Activated CD8-positive, alpha-beta memory T cell treated with anti-CD3 and anti-CD28 coated beads for 1 hour (primary cell): ENCODE measurements at places on chromosomes 12 and 14.

GRCh38 chr14:68239988-68240771 lies 420.6 kb downstream of the RAD51B start:
- DNase-seq, result no peak

- peak; percentile 61 for DNase-seq
Measured at GRCh38 chr12:55738123-55739024, 4.5 kb upstream of the GDF11 start.

DNA sequence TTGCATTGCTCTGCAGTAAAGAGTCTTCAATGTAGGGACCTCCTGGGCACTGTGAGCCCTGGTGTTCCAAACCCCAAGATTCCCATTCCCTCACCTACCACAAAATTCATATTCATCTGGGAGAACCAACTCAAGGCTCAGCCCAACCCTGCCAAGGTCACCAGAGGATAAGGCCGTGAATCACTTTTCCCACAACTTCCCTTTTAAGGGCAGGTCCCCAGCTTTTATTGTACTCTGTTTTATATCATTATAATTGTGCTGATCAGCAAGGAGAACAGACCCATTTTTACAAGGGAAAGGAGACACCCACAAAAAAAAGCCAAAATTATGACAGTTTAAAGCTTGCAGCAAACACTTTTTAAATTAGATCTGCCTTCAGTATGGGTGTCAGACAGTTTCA lies 363.0 kb upstream of the FKBP4 start:
- DNase-seq, result no peak

DNA sequence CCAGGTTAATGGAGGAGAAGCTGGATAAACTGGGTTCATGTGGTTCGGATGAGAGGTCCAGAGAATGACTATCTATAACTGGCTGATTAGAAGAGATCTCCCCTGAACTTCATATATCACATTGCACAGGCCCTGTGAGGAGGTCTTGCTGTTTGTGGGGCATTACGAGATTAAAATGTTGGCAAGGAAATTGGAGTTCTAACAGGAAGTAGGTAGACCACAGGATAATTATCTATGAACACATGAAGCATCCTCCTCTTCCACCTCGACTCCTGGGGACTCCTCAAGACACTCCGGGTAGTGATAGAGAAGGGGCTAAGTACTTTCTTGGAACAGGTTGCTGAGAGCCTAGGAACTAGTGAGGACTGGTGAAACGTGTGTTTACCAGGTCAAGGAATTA lies 418.8 kb downstream of the KCNH5 start:
- no peak for DNase-seq

DNA sequence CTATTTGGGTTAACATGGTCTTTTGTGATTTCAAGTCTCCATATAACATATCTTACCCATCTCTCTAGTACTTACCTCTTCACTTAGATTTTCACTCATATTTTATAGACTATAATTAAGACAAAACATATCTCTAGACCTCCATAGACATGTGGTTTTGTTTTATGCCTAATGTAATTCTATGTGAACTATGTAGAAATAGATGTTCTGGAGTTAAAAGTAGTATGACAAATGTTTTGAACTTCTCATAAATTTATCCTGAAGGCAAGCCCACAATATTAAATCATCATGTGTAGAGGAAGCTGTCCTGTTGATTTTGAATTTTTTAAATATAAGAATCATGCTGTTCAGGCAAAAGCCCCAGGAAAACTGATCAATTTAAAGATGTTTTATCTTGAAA lies 169.2 kb downstream of the SYT1 start:
- DNase-seq, result no peak

GRCh38 chr12:118334939-118335567 lies 37.7 kb downstream of the TAOK3 start:
- DNase-seq, result no peak

- no peak for DNase-seq
Measured at GRCh38 chr14:69288956-69289705, 29.2 kb downstream of the GALNT16 start.

- DNase-seq, result no peak
Measured at GRCh38 chr12:53572134-53572758, 53.9 kb downstream of the ATF7 start.

GRCh38 chr12:51980051-51980808 lies 26.5 kb upstream of the TAMALIN start:
- peak; percentile 46 for DNase-seq

GRCh38 chr12:47818467-47819137 lies 1.1 kb downstream of the HDAC7 start:
- no peak for DNase-seq

DNA sequence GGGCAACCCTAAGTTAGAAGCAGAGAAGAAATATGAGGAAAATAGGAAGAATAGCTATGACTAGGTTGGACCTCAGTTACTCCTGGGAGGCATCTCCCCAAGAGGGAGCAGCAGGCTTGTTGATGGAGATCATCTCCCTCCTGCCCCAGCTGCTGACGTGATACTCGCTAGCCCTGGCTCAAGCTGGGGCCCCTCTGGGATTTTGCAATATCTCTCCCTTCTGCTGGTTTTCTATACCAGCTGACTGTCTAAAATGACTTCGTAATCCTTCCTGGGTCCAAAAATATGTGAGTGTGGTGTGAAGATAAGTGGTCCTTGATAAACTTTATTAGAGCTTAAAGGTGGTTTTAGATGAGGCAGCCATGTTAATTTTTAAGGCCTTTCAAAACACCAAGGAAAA lies 4.5 kb upstream of the HECTD4 start:
- DNase-seq, result no peak

DNA sequence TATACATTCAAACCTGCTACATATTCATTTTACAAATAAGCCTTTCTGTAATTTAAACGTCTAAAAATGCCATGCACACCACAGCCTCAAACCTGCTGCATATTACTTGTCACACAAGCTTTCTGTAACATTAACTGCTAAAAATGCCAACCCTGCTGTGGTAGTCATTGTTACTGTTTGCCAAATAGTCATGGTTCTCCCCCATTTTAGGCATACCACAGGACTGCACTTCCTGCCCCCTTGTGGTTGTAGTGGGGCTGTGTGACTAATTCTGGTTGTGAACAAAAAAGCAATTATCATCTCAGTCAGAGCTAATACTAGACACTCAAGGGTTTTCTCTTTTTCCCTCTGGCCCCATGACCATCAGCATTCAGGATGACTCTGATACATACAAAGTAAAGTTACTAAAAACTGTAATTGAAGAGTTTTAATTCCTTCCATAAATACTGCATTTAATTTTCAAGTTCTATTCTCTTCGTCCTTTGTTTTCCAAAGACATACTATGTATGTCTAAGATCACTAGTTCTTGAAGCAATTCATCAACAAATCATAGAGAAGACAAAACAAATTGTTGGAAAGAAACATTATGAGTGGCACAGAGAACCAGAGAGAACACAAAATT lies 5.7 kb upstream of the SLC35F4 start:
- DNase-seq, result no peak

- DNase-seq, result no peak
Measured at GRCh38 chr14:31828946-31829868, 247.9 kb upstream of the ARHGAP5 start.

- no peak for DNase-seq
Measured at GRCh38 chr14:86955771-86956354, 1037.1 kb downstream of the GALC start.

GRCh38 chr12:121803861-121804416 lies at the start of gene SETD1B:
SETD1B (plus strand) TSS chr12:121804009; CDS start chr12:121804738, 729 bp downstream.
- no peak for DNase-seq

GRCh38 chr12:52226446-52226845 lies 6.6 kb upstream of the KRT7 start:
- no peak for DNase-seq

- DNase-seq, result no peak
Measured at GRCh38 chr12:20593611-20594010, 101.5 kb upstream of the SLCO1C1 start.

DNA sequence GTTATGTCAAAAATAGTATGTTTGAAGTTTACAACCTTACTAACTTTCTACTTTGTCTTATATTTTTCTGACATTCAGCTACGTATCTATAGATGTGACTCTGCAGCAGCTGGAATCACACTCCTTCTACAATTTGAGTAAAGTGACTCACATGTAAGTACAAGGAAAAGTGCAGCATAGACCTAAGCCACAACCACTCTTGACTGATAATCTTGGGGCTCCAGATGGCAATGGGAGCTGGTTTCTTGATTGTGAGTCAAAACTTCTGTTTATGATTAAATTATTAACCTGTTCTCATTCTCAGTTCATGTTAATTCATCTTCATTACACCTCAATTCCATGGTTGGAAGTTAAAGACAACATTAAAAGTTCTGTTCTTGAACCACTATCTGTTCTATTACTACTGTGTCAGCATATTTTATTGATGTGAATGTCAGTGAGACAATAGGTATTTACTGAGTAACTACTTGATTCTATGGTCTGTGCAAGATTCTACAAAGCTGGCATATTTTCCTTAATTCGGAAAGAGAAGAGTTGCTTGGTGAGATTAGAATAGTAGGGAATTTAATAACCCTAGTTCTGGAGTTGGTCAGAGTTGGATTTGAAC lies 112.9 kb downstream of the TSHR start:
- no peak for DNase-seq

DNA sequence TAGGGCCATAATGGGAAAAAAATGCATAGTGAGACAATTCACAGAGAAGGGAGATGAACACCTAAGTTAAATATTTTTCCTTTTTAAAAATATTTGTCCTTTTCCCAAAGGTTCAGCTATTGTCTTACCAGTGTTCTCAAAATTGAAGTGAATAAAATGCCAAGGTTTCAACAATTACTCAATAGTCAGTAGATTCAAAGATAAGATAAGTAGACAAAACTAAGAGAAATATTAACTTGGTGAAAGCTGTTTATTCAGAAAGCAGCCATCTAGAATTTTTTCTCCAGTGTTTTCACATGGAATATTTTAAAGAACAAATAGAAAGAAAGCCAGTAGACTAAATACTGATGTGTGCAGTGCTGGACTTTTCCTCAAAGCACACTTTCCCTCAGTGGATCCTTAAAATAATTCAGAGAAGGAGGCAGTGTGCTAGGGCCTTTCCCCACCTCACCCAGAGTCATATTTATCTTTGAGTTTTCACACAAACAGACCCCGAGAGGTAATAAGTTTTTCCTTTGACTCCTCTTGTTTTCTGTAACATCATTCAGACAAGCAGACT lies 144.5 kb upstream of the PLEKHG7 start:
- no peak for DNase-seq

DNA sequence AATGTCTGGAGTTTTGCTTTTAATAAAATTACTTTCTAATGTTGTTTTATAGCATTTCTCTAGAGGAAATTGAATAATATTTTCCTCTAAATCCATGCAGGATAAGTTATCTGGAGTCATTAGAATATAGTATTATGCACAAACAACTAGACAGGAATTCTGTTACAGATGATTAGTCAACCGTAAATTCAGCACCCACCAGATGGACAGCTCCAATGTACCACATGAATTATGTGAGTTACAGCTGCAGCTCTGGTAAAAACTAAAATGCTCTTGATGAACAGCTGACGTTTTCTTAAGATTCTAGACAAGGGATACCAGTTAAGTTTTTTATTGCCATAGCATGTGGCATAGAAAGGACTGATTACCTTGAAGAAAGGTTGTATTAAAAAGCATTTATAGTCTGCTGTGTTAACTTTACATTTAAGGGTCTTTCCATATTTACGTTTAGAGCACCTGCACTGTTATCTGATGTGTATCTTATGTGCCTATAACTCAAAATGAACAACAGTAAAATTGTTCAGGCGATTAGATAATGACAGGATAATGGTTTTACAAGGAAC lies 321.4 kb upstream of the LRFN5 start:
- no peak for DNase-seq

GRCh38 chr12:96365604-96366380 lies 34.4 kb downstream of the CDK17 start:
- no peak for DNase-seq

DNA sequence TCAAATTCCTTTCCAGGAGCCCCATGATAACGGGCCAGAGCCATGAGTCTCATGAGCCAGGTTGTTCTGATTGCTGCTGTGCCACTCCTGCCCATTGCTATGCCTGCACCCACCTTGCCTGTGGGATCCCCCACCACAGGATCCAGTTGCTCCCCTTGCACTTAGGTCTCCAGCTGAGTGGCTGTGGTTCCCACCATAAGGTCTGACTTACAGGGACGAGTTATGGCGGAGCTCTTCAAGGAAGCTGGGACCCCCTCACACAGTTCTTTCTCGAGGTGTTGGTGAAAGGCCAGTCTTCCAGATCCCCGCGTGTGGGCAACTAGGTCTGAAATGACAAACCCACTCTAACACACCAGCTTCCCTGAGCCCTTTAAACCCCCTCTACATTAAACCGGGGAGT lies 111.9 kb upstream of the C14orf180 start:
- DNase-seq, result no peak

- no peak for DNase-seq
Measured at GRCh38 chr14:104746934-104747481, 5.9 kb upstream of the SIVA1 start.

- no peak for DNase-seq
Measured at GRCh38 chr12:5022025-5022424, 21.7 kb upstream of the KCNA5 start.

- DNase-seq, result no peak
Measured at GRCh38 chr14:96783043-96783914, 13.9 kb upstream of the VRK1 start.

- DNase-seq, result no peak
Measured at GRCh38 chr12:69885658-69886057, 60.6 kb downstream of the MYRFL start.

GRCh38 chr12:58321414-58321813 lies 380.0 kb downstream of the ATP23 start:
- no peak for DNase-seq

- DNase-seq, result peak; percentile 32
Measured at GRCh38 chr12:57865084-57865751, 18.7 kb upstream of the CTDSP2 start.

DNA sequence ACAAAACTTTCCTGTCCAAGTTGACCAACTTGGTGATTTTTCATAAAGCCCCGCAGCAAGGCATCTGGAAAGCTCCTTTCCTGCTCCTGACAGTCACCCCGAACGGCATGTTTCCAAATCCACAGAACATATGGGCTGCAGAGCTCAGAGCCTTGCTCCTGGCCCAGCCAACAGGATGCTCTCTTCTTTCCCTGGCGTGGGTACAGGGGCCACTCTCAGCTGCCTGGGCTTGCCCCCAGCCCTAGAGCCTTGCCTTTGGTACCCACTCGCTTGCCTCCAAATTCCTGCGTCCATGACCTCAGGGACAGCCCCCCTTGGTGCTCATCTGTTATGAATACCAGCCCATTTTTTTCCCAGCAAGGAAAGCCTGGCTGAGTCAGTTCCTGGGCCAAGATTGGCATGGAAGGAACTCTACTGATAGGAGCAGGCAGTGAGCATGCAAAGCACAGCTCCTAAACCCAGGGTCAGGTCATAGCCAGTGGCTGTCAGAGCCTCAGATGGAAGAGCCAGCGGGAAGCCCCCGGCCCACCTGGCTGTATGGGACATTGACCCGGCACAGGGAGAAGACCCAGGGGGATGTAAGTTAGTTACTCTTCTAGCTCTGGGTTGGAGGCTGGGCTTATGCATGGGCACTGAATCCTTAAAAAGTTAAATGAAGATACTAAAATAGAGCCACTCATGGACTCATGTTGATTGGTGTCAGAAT lies 105.3 kb upstream of the RTL1 start:
- DNase-seq, result no peak

DNA sequence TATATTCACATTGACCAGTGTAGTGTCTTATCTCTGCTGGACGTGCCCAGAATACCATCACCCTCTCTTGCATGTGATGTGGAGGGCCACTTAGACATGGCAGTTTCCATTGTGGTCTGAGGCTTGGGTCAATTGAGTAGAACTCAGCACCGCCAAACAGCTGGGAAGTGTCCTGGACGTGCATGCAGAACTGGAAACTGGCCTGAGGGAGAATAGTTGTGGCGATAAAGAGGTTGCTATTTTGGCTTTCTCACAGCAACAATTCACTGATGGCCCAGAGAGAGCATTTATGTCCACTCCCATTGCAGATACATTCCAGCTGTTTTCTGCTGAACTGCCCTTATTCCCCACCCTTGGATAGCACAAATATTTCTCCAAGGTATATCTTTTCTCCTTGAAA lies 210.1 kb upstream of the DAAM1 start:
- DNase-seq, result no peak
